Chondrocyte (in vitro differentiated cells): ENCODE measurements at places on chromosomes 11 and 22.

DNA sequence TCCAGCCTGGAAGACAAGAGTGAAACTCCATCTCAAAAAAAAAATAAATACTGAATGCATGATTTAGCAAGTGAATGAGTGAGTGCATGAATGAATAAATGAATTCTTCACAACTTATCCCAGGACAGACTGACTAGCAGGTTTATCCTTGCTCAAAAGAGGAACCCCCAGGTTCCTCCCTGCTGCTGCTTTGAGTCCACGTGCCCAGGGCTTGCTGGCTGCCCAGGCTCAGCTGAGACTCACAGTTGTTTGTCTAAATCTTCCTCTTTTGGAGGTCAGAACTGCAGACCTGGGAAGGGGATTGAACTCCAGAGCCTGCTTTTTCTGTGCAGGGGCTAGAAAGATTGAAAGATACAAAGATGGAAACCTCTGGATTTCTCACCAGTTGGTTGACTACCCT is 117.4 kb upstream of the TMEM45B start:
- no peak for DNase-seq

DNA sequence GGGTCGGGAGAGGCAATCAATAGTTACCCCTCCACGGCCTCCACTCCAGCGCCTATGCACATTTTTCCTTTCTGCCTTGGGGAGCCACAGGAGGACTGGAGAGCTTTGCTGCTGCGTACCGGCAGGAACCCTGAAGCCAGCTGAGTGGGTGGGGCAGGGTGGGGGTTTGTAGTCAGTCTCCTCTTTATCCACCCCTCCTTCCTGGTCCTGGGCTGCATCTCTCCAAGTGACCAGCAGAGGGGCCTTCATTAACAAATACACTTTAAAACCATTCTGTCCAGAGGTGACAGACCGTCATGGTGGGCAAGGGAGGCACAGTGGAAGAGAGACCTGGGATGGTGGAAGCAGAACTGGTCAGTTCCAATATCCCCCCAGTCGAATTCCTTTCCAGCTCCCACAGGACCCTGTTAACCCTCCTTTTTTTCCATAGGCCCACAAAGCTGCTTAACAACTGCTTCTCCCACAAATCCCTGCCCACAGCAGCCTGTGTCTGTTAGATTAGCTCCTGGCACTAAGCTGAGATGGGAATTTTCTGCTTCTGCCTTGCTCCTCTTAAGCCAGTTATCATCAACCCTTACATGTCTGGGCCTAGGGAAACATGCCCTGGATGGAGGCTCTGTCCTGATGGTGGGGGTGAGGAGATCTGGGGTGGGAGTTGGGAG is 3.9 kb upstream of the ABCG4 start:
- peak; percentile 49 for DNase-seq

DNA sequence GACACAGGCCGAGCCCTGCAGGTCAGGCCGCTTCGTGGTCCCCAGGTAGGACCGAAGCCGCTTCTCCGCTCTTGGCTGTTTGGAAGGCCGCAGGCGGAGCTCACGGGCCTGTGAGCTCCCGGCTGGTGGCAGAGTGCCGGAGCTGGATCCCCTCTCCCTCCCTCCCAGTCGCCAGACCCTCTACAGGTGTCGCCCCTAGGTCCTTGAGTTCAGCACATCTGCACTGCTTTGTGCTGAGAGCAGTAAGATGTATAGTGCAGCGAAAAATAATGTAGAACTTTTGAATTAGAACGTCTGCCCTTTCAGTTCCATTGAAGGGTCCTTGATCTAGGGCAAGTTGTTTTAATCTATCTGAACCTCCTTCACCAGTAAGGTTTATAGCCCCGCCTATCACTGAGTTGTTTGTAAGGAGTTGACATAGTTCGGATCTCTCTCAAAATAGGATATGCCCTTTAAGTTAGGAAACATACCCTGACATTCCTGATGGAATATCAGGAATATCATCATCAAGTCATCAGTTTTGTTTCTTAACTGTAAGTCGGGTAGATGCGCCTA is 419 bp downstream of the ANKRD49 start:
- no peak for DNase-seq

DNA sequence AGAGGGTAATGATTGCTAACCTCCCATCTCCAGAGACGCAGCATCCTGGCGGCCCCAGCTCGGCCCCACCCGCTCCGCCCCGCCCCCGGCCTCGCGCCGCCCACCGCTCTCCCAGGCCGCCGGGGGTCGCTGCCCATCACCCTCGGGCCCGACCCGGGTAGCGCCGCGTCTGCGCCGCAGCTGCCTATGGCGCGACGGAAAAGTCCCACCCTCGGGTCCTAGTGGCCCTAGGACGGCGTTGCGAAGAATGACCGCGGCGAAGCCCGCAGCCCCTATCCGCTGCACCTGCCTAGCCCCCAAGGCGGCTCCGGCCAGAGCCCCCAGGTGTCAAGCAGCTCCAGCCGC is 457 bp downstream of the CPSF7 start:
- no peak for DNase-seq

- DNase-seq: no peak
Observed at GRCh38 chr11:7906481-7906880, 24.6 kb downstream of the OR10A6 start.

GRCh38 chr11:120985718-120986569 is 38.0 kb upstream of the TBCEL start:
- DNase-seq: no peak
